Cerebellar cortex (tissue), 1 donor: ENCODE measurements at places on chromosomes 7 and 10.

GRCh38 chr7:149459201-149459539 lies 1.7 kb downstream of the ZNF777 start:
- no peak for DNase-seq

GRCh38 chr10:61822781-61823230 lies 78.7 kb upstream of the ARID5B start:
- no peak for DNase-seq

DNA sequence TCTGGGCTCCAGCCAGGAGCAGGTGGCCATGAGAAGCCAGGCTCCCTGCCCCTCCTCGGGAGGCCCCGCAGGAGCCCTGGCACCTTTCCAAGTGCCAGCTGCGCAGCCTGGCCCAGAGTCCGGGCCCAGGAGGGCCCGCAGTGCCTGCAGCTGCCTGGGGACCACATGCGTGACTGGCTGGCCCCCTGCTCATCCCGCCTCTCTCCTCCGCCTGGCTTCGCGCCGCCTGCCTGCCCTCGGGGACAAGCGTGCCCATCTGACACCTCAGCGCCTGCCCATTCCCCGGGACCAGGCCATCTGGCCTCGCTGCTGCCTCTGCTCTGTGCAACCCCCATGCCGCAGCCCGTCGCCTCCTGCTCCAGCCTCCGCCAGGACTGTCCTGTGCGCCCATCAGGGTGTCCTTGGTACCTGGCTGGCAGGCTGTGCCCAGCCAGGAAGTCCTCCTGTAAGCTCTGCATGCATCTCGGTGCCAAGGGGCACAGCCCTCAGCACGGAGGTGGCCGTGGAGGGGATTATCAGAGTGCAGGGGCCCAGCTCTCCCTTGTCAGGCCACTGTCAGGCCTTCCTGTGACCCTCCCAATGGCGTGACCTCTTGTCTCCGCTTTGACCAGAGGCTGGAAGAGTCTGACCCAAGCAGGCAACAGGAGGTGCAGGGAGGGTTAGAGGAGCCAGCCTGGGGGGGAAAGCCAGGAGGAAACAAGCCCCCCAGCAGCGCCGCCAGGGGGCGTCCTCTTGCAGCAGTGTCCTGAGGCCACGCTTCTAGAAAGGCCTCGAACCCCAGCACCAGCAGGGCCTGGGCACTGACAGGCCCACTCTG lies 50.5 kb downstream of the TMEM209 start:
- peak; percentile 90 for DNase-seq

DNA sequence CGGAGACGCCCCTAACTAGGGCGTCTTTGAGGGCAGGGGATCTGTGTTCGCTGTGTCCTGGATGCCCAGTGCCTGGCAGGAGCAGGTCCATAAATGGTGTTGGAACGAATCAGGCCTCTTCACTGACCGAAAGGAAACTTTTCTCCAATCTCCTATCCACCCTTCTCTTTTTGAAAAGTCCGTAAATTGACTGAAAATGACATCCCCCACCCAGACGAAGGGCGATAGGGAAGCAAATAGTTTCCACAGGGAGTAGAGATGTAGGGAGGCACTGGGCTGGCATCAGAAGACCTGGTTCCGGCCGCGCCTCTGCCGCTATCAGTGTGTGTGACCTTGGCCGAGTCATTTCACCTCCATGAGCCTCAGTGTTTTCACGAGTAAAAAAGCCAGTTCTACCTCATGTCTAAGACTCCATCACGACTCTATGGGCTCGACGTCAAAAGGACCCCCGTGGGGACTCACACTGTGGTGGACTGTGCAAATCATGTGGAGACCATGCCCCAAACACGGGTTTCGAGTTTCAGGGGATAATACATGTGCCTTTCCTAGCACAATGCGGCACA lies 497 bp upstream of the RAB11FIP2 start:
- peak; percentile 13 for DNase-seq

- DNase-seq, result no peak
These were observed 49.4 kb upstream of the DPYSL4 start for GRCh38 chr10:132137111-132138072.

DNA sequence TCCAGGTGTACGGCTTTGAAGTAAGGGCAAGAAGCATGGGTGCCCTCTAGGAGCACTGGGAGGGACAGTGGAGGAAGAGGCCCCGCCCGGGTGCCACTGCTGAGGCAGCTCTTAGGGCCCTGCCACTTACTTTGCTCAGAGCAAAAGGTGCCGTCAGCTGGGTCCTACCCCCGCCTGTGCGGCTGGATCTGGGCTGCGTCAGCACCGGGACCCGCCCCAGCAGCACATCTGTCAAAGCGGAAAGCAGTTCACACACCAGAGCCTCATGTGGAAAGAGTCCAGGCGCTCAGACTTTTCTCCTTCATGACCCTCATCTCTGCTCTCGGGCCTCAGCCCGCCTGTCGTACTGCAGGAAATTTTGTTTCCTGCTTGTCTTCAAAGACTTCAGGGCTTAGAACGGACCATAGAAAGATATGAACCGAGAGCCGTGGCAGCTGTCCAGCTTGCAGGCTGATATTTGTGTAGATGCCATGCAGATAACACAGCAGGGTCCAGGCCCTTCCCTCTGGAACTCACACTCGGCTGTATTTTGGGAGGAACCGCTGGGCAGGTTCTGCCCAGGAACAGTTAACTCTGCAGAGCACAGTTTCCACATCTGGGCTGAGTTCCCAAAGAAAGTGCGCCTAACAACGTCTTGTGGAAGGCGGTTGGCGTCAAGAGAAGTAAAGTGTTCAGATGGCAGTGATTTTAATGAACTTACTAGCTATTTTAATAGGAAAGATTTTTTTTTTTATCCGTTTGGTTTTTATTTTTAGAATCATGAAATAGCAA lies 44.3 kb upstream of the PRKAR1B start:
- DNase-seq, result peak; percentile 5

GRCh38 chr10:109618301-109618700 lies 305.0 kb downstream of the XPNPEP1 start:
- DNase-seq, result no peak

GRCh38 chr10:62473241-62473640 lies 99.1 kb downstream of the ZNF365 start:
- no peak for DNase-seq

DNA sequence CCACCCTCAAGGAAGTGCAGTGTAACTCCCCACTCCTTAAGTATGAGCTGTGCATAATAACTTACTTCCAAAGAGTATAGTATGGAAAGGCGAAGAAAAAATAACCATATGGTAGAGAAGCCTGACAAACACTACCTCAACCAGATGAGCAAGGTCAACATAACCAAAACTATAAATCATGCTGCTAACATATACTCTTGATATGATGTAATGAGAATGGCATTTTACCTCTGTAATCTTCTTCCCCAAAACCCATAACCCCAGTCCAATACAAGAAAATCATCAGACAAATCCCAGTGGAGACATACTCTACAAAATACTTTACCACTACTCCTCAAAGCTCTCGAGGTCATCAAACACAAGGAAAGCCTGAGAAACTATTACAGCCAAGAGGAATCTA lies 15.8 kb downstream of the OSBPL3 start:
- DNase-seq, result no peak

- no peak for DNase-seq
These were observed 77.2 kb downstream of the EXOC4 start for GRCh38 chr7:133330085-133330484.

DNA sequence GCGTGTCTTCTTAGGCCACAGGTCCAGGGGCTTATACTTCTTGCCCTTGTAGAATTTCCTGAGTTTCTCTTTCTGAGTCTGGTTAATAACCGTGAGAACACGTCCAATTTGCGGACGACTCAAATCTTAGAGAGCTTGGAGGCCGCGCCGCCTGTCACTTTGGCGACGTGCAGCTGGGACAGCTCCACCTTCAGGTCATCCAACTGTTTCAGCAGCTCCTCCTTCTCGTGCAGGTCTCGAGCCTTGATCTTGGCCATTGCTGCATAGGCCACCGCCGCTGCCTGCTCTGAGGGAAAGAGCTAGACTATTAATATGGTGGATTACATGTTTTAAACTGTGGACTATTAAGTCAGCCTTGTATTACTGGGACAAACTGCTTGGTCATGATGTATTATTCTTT lies 26.9 kb downstream of the EVX1 start:
- DNase-seq, result no peak

- DNase-seq, result no peak
These were observed 137.3 kb downstream of the AUTS2 start for GRCh38 chr7:69735582-69735981.
